ENCODE measurements at places on chromosomes 1 and 21.

- DNase-seq = no peak
Measured at GRCh38 chr1:240701412-240701811, 89.5 kb upstream of the GREM2 start.

GRCh38 chr21:33831962-33832659 lies 83.5 kb downstream of the ATP5PO start:
- no peak for DNase-seq

- no peak for DNase-seq
Measured at GRCh38 chr1:170196490-170197236, 50.9 kb downstream of the NTMT2 start.

DNA sequence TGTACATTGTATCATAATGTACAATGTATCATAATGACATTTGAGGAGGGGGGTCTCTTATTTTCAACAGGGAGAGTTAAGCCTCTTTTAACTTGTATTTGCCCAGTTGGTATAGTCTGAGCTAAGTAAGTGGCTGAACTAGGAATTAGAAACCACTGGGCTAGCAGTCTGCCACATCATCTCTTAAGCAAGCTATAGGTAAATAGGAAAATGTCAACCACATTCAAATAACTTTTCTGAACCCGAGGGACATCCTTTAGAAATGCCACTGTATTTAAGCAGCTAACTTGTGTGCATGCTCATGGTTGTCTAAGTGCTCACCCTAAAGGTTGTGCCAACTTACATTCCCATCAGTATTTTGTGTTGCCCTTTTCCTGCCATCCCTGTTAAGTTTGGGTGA lies 35.5 kb upstream of the ASB17 start:
- DNase-seq = no peak

- no peak for DNase-seq
Measured at GRCh38 chr1:161032409-161032808, 6.4 kb downstream of the TSTD1 start.

GRCh38 chr1:183652547-183653461 lies at the start of gene APOBEC4:
APOBEC4 (minus strand) TSS chr1:183653316; CDS start chr1:183648781, 4,535 bp downstream.
- DNase-seq = no peak

- no peak for DNase-seq
Measured at GRCh38 chr1:214698559-214698958, 95.6 kb downstream of the CENPF start.

- no peak for DNase-seq
Measured at GRCh38 chr1:86448670-86449069, 20.1 kb upstream of the CLCA1 start.

DNA sequence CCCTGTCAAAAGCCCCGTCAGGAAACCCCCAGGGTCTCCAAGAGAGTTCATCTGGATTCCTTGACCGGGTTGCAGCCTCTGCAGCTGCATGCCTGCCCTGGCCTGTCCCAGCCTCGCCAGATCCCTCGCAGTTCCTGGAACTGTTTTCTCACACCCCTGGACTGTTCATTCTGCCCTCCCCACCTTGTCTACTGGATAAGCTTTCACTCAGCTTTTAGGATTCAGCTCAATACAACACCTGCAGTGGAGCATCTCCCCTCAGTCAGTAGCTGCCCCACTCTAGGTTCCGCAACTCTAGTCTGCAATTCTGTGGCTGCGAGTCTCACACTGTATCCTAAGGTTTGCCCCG lies 67.2 kb downstream of the FAM163A start:
- no peak for DNase-seq

GRCh38 chr1:28437264-28437923 lies 67.9 kb downstream of the PHACTR4 start:
- peak; percentile 76 for DNase-seq

DNA sequence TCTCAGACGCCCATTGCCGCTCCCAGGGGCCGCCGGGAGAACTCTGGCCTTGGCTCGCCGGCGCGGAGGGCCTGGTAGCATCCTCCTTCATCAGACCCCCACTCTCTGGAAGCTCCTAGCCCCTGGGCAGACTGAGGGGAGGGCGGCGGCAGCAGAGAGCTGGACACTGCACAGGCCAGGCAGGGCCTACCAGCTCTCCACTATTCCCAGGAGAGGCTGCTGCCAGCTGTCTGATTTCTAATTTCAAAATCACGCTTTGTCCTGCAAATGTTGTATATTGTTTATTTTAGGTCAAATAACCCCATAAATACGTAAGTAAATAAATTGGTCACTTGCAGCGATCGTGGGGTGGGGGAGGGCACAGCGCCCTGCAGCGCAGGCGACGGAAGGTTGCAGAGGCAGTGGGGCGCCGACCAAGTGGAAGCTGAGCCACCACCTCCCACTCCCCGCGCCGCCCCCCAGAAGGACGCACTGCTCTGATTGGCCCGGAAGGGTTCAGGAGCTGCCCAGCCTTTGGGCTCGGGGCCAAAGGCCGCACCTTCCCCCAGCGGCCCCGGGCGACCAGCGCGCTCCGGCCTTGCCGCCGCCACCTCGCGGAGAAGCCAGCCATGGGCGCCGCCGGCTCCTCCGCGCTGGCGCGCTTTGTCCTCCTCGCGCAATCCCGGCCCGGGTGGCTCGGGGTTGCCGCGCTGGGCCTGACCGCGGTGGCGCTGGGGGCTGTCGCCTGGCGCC lies at the start of gene MTARC1:
Gene MTARC1 (plus strand): TSS at position 577 of the 732 bp plus-strand sequence. CDS start 32 bp downstream, at position 609.
- peak; percentile 62 for DNase-seq

DNA sequence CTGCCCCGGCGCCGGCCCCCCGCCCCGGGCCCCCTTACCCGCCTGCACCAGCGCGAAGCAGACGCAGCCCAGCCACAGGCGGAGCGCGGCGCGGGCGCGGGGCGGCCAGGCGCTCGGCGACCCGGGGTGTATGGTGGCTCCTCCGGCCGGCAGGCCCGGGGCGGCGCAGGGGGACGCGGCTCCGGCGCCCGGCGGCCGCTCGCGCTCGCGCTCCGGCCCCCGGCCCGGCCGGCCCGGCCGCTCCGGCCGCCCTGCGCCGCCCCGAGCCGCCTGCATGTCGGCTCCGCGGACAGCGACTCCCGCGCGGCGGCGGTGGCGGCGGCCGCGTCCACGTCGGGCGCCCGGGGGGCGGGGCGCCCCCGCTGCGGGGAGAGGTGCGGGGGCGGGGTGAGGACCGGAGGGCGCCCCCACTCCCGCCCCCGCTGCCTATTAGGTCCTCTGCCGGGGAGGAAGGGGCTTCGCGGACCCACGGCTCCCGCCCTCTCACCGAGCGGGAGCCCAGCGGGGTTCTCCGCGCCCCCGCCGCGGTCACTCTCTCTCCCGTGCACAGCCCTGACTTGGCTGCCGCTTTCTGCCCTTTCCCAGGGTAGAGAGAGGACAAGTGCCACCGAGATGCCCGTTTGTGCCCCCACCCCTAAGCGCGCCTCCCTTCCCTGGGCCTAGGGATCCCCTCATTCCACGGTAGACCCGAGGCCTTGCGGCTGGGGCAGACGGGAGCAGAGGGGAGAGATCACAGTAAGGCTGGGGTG lies at the start of gene FNDC5:
Gene FNDC5 (minus strand): TSS at position 298 of the 749 bp plus-strand sequence.
- DNase-seq = no peak

DNA sequence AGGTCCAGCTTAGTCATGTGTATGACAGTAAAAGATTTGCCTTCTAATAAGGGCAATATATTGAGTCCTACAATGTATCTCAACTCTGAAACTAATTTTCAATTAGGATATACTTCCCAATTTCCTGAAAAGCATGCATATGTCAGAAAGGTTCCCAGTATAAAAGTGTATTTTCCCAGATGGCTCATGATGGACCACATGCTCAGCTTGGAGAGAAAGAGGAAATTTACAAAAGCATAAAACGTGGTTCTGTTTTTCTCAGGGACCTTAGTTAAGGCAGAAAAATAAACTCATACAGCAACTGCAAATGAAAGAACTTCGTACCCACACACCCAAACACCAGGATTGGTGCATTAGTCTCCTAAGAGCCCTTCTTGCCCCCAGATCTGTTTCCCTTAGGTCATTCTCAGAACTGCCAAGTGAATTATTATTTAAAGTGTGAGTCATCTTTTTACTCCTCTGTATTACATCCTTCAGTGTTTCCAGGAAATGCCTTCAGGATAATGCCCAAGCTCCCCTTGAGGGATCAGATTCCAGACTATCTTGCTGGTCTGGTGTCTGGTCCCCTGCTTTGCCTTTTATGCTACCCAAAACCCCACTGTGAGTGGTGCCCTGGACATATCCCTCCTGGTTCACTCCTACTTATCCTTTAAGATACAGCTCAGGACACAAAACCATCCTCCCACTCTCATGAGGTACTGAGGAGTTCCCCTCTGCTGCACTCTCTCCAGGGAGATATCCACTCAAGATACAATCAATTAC lies 57.4 kb downstream of the SSX2IP start:
- no peak for DNase-seq

DNA sequence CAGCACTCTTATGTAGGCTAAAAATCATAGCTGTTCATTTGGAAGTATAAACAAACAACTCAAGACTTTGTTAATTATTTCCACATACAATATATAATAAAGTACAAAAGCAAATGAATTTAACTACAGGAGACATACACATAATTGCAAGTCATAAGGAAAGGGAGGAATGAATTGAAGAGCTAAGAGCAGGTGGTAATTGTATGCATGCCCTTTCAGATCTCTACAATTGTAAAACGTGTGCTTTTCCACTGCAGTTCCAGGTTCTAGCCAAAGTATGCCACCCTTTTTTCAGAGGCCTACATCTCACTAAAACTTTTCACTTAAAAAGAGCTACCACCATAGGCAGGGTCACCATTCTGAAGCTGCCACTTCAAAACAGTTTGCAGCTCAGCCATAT lies 42.8 kb upstream of the HP1BP3 start:
- DNase-seq = no peak

DNA sequence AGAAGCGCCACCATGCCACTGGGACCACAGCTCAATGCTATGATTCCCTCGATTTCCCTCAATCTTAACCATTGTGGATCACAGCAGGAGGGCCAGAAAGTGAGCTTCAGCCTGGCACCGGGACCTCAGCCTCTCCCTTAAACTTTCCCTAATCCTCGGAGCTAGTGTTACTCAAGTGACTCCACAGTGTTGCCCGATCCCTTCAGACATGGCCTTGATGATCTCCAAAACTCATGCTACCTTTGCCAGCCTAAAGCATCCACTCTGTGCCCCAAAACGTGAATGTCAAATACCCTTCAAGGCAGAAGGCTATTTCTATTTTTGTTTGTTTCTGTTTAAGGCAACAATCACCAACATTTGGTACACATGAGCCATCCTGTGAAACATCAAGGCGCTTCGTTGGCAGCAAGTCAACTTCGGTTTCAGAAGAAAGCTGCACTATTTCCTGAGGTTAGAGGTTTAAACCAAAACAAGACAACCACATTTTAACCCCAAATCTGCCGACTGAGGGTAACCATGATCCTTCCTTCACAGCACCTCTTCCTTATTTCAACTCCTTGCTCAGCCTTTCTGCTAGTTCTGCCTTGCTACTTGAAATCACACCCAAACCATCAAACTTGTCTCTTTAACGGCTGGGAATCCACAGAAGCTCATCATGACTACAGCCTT lies 94.4 kb upstream of the KRTAP19-8 start:
- DNase-seq = no peak

- no peak for DNase-seq
Measured at GRCh38 chr1:25206201-25206600, 26.1 kb downstream of the SYF2 start.

All from inflammatory macrophage (primary cell).